ENCODE measurements at places on chromosomes 2 and 18.

- H3K27ac ChIP-seq, result no peak overlapping the region
- no peaks in the 10 kb centered on the region for H3K36me3 ChIP-seq
- no peak overlapping the region for H3K4me3 ChIP-seq
- H3K4me1 ChIP-seq, result no peaks in the 10 kb centered on the region
These were observed 56.3 kb upstream of the HPCAL1 start for GRCh38 chr2:10246370-10246769.

- H3K4me1 ChIP-seq, result no peaks in the 10 kb centered on the region
- DNase-seq, result no peak
- H3K36me3 ChIP-seq, result no peaks in the 10 kb centered on the region
- H3K4me3 ChIP-seq, result no peak overlapping the region
- no peaks in the 10 kb centered on the region for H3K27me3 ChIP-seq
- H3K27ac ChIP-seq, result no peak overlapping the region
These were observed 45.7 kb downstream of the RPL31 start for GRCh38 chr2:101047774-101048173.

GRCh38 chr2:14304326-14304725 is 328.2 kb upstream of the LRATD1 start:
- DNase-seq, result no peak
- no peaks in the 10 kb centered on the region for H3K27me3 ChIP-seq
- no peak overlapping the region for H3K4me3 ChIP-seq
- no peaks in the 10 kb centered on the region for H3K36me3 ChIP-seq
- no peak overlapping the region for H3K27ac ChIP-seq

- H3K27me3 ChIP-seq, result no peaks in the 10 kb centered on the region
- no peaks in the 10 kb centered on the region for H3K36me3 ChIP-seq
- no peak overlapping the region for H3K4me3 ChIP-seq
- H3K4me1 ChIP-seq, result peaks cover 12% of the 10 kb centered on the region
- DNase-seq, result peak; percentile 24
- no peak overlapping the region for H3K27ac ChIP-seq
These were observed 3.5 kb upstream of the SLC9A2 start for GRCh38 chr2:102615620-102616436.

DNA sequence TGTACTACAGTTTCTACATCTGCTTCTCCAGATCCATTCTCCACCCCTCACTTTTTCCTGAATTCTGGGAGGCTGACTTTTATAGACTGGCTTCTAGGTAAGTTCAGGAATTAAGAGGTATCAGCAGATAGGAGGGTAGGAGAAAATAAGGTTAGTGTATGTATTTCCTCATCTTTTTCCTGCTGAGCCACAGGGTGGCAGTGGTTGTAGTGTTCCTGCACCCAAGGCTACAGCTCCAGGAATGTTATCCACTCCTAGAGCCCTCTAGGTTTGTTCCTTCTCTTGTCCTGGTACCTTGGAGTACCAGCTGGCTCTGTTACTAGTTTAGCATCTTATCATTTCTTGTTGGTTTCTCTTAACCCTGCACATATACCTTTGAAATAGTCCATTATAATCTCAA is 40.7 kb upstream of the C2orf66 start:
- no peaks in the 10 kb centered on the region for H3K27me3 ChIP-seq
- no peak for DNase-seq
- H3K27ac ChIP-seq, result no peak overlapping the region
- H3K36me3 ChIP-seq, result no peaks in the 10 kb centered on the region

GRCh38 chr18:57004366-57005121 is 142.3 kb upstream of the BOD1L2 start:
- no peaks in the 10 kb centered on the region for H3K27me3 ChIP-seq
- H3K4me3 ChIP-seq, result no peak overlapping the region
- no peak overlapping the region for H3K27ac ChIP-seq
- no peak for DNase-seq

GRCh38 chr2:160837416-160837815 is 322.8 kb upstream of the TANK start:
- H3K27me3 ChIP-seq, result no peaks in the 10 kb centered on the region
- H3K4me3 ChIP-seq, result no peak overlapping the region
- no peaks in the 10 kb centered on the region for H3K36me3 ChIP-seq

DNA sequence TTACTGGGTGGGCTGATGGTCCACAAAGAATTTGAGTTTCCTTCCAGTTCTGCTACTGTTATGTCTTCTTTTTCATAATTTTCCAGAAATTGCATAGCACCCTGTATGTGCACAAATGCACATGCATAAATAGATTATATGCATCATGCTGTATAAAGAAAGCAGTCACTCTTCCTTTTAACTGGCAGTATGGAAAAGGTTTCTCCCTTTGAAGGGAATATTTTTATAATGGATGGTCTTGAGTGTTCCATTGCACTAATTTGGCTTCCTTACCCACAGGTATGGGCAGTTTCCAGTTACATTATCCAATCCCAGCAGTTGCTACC is 154.4 kb downstream of the NAPG start:
- no peak overlapping the region for H3K27ac ChIP-seq
- no peak for DNase-seq
- no peaks in the 10 kb centered on the region for H3K27me3 ChIP-seq
- H3K4me1 ChIP-seq, result no peaks in the 10 kb centered on the region
- H3K36me3 ChIP-seq, result peaks cover 21% of the 10 kb centered on the region

DNA sequence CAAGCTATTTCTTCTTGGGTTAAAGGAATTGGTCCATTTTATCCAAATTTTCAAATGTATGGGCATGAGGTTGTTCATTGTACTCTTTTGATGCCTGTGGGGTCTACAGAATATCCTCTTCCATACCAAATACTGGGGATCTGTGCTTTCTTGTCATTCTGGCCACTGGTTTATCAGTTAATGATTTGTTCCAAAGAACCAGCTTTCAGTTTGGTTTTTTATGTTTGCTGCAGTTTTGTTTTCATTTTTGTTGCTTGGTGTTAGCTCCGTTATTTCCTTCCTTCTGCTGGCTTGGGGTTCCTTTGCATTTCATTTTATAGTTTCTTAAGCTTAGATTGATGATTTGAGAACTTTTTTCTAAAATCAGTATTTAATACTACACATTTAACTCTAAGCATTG is 45.5 kb downstream of the SLC66A2 start:
- no peak overlapping the region for H3K4me3 ChIP-seq
- no peak overlapping the region for H3K27ac ChIP-seq
- DNase-seq, result no peak
- peaks cover 4% of the 10 kb centered on the region for H3K36me3 ChIP-seq

DNA sequence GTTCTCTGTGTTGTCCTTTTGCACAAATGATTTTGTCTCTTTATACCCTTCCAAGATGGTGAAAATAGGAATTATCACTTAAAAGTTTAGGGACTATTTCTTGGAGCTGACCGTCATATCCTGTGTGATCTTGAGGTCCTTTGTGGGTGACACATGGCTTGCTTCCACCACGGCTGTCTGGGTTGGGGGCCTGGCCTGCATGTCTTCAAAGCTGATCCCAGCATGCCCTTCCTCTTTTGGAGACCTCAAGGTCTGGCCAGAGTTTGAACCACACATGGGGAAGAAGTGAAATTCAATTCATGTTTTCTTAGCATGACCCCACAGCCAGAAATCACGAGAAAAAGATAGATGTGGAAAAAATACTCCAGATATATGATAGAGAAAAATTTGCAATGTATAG is 14.0 kb downstream of the SFTPB start:
- H3K27ac ChIP-seq, result no peak overlapping the region
- no peak overlapping the region for H3K4me3 ChIP-seq

GRCh38 chr2:187138265-187138664 is 289.3 kb upstream of the ZSWIM2 start:
- H3K36me3 ChIP-seq, result no peaks in the 10 kb centered on the region
- H3K4me1 ChIP-seq, result no peaks in the 10 kb centered on the region
- no peaks in the 10 kb centered on the region for H3K27me3 ChIP-seq
- DNase-seq, result no peak
- H3K4me3 ChIP-seq, result no peak overlapping the region

DNA sequence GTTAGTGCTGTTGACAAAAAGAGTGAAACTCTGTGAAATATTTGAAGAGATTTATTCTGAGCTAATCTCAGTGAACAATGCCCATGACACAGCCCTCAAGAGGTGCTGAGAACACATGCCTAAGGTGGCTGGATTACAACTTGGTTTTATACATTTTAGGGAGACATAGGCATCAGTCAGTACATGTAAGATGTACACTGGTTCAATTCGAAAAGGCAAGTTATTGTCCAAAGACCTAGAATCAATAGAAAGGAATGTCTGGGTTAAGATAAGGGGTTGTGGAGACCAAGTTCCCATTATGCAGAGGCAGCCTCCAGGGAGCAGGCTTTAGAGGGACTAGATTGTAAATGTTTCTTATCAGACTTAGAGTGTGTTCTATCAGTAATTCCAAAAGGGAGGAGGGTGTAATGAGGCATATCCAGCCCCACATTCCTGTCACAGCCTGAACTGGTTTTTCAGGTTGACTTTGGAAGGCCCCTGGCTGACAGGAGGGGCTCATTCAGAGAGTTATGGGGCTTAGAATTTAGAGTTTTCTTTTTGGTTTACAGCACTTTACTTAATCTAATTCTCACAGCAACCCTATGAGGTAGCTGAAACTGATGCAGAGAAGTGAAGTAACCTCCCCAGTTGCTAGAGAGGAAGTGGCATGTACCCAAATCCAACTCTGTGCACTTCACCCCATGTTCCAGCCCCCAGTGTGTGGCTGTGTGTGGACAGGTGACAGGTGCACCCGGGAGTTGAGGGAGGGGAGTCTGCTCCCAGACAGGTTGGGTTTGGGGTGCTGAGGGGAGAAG is 28.3 kb upstream of the ASAP2 start:
- H3K4me3 ChIP-seq, result no peak overlapping the region
- H3K27ac ChIP-seq, result peak overlapping the region; percentile 75
- no peak for DNase-seq

- H3K27ac ChIP-seq, result no peak overlapping the region
- H3K27me3 ChIP-seq, result no peaks in the 10 kb centered on the region
- DNase-seq, result no peak
- no peak overlapping the region for H3K4me3 ChIP-seq
- H3K36me3 ChIP-seq, result no peaks in the 10 kb centered on the region
These were observed 133.3 kb upstream of the NOSTRIN start for GRCh38 chr2:168669151-168669550.

- H3K27me3 ChIP-seq, result no peaks in the 10 kb centered on the region
- DNase-seq, result no peak
- H3K4me3 ChIP-seq, result no peak overlapping the region
- H3K36me3 ChIP-seq, result no peaks in the 10 kb centered on the region
These were observed 33.7 kb upstream of the MBOAT2 start for GRCh38 chr2:9037166-9037565.

DNA sequence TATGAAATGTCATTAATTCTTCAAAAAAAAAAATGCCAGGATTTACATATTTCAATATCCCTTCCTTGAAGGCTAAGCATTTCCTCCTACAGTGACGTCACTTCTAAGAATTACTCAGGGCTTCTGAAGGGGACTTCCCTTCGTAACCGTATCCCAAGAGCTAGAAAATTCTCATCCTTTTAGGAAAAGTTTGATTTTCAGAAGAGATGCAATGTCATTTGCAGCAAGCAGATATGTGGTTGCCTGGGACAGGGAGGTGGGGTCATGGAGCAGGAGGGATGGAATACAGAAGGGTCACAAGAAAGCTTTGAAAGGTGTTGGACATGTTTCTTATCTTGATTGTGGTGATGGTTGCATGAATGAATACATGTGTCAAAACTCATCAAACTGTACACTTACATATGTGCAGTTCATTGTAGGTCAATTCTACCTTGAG is 97.0 kb upstream of the ATL2 start:
- DNase-seq, result no peak
- H3K27ac ChIP-seq, result no peak overlapping the region
- no peak overlapping the region for H3K4me3 ChIP-seq
- no peaks in the 10 kb centered on the region for H3K36me3 ChIP-seq
- no peaks in the 10 kb centered on the region for H3K27me3 ChIP-seq
- H3K4me1 ChIP-seq, result no peaks in the 10 kb centered on the region

DNA sequence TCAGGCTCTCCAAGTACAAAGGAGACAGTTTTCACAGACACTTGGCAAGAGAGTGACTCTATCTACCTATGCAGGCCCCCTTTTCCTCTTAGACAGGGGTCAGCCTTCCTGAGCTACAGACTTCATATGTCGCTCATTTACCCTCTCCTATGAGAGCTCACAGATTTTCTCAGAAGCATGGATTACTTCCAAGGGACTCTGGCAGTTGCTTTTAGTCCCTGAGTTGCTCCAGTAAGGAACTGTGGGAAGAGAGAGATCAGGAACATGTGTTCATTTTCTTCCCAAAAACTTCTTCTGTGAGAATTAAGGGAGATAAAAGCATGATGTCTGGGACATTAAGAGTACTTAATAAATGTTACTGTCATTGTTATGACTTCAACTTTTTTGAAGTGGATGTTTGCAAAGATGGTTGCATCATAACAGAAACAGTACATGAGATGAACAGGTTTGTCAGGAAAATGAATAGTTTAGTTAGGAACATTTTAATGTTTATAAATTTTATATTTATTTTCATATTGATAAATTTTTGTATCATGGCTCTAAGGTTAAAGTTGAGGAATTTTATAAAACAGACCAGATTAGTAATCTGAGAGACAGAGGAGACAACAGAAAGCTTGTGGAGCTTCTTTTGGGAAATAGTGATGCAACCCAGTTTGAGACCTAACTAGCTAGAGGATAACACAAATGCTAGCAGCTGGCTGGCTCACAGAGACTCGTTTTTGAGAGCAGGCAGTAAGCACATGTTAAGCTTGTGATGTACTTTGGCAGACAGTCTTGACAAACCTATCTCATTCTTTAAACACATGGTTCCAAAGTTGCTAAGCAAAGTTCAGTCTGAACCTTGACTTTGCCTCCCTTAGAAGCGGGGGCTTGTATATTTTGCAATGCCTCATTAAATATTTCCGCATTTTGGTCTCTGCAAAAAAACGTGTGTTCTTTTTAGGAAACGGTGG is 21.7 kb upstream of the UGP2 start:
- DNase-seq, result no peak
- peak overlapping the region; percentile 58 for H3K27ac ChIP-seq
- H3K27me3 ChIP-seq, result no peaks in the 10 kb centered on the region
- no peaks in the 10 kb centered on the region for H3K36me3 ChIP-seq
- H3K4me3 ChIP-seq, result no peak overlapping the region

DNA sequence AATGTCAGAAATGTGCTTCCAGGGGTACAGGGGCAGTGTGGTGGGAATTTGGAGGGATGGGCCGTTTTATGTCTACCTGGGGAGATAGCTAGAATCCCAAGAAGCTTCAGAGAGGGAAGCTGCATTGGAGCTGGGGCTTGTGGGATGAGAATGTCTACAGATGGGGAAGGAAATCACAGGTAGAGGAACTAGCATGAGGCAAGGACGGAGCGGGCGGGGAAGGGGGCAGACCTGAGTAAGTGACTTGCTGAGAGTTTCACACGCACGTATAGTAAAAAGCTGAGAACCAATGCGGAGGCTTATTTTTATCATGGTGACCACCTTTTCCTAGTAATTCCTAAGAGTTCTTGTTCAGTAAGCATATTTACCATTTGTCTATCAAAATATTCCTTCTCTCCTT is 6.3 kb downstream of the C2orf80 start:
- no peak overlapping the region for H3K27ac ChIP-seq
- no peaks in the 10 kb centered on the region for H3K36me3 ChIP-seq
- DNase-seq, result no peak
- H3K27me3 ChIP-seq, result no peaks in the 10 kb centered on the region
